ENCODE measurements at places on chromosomes 3 and 15. TPM values are rescaled to one million over a fixed set of nuclear protein-coding genes. Genes with fewer than 3 reads are reported as not detected.

DNA sequence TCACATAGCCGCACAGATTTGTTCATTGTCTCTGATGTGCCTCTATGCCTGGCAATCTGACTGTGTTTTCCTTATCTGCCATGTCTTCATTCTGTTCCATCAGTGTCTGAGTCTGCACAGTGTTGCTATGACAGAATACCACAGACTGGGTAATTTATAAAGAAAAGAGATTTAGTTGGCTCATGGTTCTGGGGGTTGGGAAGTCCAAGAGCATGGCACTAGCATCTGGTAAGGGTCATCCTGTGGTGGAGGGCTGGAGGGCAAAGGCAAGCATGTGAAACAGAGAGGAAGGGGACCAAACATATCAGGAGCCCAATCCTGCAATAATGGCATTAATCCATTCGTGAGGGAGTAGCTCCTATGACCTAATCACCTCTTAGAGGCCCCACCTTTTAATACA lies 11.9 kb upstream of the HCN4 start:
- H3K27ac ChIP-seq, result no peak overlapping the region
- H3K36me3 ChIP-seq, result no peaks in the 10 kb centered on the region
- ATAC-seq, result no peak
- peaks cover 65% of the 10 kb centered on the region for H3K27me3 ChIP-seq

- H3K36me3 ChIP-seq, result no peaks in the 10 kb centered on the region
- peaks cover 9% of the 10 kb centered on the region for H3K4me1 ChIP-seq
- ATAC-seq, result peak; percentile 47
- no peak overlapping the region for H3K27ac ChIP-seq
Measured at GRCh38 chr15:65641768-65642475, 20.2 kb downstream of the SLC24A1 start.

- ATAC-seq, result no peak
- H3K4me1 ChIP-seq, result no peaks in the 10 kb centered on the region
- H3K27me3 ChIP-seq, result no peaks in the 10 kb centered on the region
Measured at GRCh38 chr15:60901647-60902046, 327.5 kb downstream of the RORA start.

LPP gene
- 1,243 TPM for total RNA-seq

DNA sequence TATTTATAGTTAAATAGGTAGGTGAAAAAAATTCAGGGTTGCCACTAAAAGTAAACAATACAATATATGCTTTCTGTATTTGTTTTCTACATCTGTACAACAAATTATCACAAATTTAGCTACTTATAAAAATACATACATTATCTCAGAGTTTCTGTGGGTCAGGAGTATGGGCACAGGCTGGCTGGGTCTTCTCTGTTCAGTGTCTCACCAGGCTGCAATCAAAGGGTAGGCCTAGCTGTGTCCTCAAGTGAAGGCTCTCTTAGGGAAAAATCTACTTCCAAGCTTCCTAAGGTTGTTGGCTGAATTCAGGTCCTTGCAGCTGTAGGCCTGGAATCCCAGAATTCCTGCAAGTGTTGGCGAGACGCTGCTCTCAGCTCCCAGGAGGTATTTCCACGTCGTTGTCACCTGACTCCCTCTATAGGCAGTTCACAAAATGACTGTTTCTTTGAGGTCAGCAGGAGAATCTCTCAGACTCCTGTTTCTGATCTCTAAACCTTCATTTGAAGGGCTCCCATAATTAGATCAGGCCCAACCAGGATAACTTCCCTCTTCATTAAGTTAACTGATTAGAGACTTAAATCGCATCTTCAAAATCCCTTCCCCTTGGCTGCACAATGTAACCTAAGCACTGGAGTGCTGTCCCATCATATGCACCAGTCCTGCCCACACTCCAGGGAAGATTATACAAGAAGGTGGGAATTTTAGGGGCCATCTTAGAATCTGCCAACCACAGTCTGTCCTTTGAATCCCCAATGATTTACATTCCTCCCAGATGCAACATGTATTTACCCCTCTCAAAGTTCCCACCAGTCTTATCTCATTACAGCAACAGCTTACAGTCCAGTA lies 296.6 kb downstream of the SUCLG2 start:
- H3K36me3 ChIP-seq, result no peaks in the 10 kb centered on the region
- no peaks in the 10 kb centered on the region for H3K27me3 ChIP-seq
- no peaks in the 10 kb centered on the region for H3K4me1 ChIP-seq
- no peak overlapping the region for H3K4me3 ChIP-seq
- H3K27ac ChIP-seq, result no peak overlapping the region

LRRC31 gene
- total RNA-seq, result not detected

CHMP2B gene
- 45.1 TPM for total RNA-seq

DNA sequence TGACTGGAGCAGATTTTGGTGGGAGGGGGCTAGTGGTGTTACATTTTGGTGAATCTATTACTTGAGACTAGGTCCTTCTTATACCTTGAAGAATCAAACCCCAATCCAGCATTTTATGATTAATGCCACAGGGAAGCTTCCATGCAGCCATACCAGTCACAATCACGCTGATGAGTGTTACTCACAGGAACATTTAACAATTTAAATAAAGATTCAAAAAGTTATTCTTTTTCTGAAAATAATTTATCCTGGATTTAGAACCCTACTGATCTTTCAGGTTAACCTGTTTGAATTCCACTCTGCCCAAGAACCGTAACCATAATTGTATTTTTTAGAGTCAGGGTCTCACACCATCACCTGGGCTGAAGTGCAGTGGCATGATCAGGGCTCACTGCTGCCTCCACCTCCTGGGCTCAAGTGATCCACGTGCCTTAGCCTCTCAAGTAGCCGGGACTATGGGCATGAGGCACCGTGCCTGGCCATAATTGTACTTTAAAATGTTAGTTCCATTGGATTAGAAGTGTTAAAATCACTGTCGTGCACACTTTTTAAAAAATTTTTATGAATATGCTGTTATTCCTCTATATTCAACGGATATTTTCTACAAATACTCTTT lies 929 bp upstream of the MTMR10 start:
- H3K4me1 ChIP-seq, result no peaks in the 10 kb centered on the region
- H3K27ac ChIP-seq, result peak overlapping the region; percentile 60
- H3K36me3 ChIP-seq, result peaks cover 4% of the 10 kb centered on the region
- no peaks in the 10 kb centered on the region for H3K27me3 ChIP-seq
- no peak for ATAC-seq
- H3K4me3 ChIP-seq, result peak overlapping the region; percentile 59

SLC27A2 gene
- 0.22 TPM for total RNA-seq

DPPA2 gene
- total RNA-seq, result not detected

GNAT1 gene
- not detected for total RNA-seq

DNA sequence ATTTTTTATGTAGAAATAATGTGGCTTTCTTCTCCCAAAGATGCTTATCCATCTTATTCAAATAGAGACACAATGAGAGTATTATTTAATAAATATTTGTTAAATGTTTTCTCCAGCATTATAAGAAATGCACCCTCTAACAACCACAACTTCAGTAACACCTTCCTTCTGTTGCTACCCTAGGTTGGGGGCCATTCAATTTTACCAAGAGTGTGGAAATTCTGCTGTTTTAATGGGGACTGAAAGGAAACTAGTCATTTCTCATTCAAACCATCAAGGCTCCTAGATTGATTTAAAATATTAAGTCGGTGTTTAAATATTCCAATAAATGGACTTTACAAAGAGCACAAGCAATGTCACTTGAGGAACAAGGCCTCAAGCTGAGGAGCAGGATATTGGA lies 7.6 kb downstream of the ONECUT1 start:
- ATAC-seq, result no peak
- H3K36me3 ChIP-seq, result no peaks in the 10 kb centered on the region
- no peak overlapping the region for H3K27ac ChIP-seq
- peaks cover 18% of the 10 kb centered on the region for H3K4me1 ChIP-seq

C2CD4A gene
- total RNA-seq, result 0.31 TPM

GRCh38 chr3:113214917-113215595 lies 3.7 kb downstream of the BOC start:
- H3K36me3 ChIP-seq, result no peaks in the 10 kb centered on the region
- no peaks in the 10 kb centered on the region for H3K27me3 ChIP-seq
- peaks cover 82% of the 10 kb centered on the region for H3K4me1 ChIP-seq
- no peak overlapping the region for H3K4me3 ChIP-seq
- H3K27ac ChIP-seq, result no peak overlapping the region

GRCh38 chr3:182435860-182436259 lies 357.4 kb upstream of the ATP11B start:
- H3K4me1 ChIP-seq, result no peaks in the 10 kb centered on the region
- H3K27me3 ChIP-seq, result no peaks in the 10 kb centered on the region

VILL gene
- 5.4 TPM for total RNA-seq

All from gastroesophageal sphincter (tissue), 4 donors.